ENCODE measurements at places on chromosomes 16 and 17.

GRCh38 chr16:22762486-22762885 is 51.5 kb upstream of the HS3ST2 start:
- DNase-seq, result no peak

GRCh38 chr17:2050300-2051060 is 4.4 kb upstream of the HIC1 start:
- no peak for DNase-seq

DNA sequence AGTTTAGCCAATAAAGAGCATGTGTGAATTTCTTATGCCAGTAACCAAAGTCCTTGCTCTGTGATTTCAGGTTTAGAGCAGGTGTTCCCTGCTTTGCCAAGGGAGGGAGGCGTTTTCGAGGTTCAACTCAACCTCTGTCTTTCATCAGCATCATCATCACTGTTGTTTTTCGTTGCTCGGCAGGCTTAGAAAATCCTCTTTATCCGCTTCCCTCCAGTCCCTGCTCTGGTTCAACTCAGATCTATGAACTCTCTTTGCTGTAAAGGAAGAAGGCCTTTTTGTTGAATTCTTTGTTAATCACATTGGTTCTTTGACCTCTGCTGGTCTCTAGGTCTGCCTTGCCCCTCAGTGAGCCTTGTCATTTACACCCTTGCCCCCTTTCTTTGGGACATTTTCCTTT is 243.9 kb upstream of the RBFOX1 start:
- no peak for DNase-seq

- no peak for DNase-seq
Measured at GRCh38 chr17:36768394-36768793, 167.0 kb downstream of the MRM1 start.

- no peak for DNase-seq
Measured at GRCh38 chr16:61721544-61721943, 314.7 kb downstream of the CDH8 start.

DNA sequence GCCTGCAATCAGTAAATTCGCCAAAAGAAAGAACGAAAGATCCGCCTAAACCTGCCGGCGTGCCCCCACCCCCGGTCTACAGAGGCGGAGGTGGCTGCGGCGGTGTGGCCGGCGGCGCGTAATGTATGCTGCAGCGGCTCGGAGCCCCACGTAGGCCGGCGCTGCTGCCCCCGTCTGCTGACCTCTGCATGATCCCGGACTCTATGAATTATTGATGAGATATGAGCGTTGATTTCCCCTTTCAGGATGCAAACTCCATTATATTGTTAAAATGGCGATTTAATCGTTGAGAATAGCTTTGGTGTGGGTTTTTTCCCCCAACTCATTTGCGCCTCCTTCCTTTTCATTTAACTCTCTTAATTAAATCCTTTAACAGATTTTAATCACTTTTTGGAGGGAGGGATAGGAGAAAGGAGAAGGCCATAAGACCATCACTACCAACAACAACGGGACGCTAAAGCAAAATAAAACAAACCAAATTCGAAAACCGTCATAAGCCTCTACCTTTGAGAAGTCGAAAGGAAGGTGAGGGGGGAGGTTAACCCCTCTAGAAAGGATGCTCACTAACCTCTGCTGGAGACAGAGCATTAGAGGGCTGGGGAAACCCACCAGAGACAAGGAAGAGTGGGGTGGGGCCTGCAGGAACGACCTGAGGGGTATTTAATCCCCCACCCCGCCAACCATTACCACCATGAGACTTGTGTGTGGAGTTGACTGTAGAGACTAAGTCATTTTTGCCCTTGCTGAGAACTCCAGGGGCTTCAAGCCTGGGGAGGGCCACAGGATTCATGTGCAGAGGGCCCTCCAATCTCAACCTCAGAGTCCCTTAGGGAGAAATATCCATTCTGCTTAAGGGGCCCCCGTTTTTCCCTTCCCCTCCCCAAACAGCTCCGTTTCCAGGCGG is 3.4 kb downstream of the HOXB3 start:
- no peak for DNase-seq

DNA sequence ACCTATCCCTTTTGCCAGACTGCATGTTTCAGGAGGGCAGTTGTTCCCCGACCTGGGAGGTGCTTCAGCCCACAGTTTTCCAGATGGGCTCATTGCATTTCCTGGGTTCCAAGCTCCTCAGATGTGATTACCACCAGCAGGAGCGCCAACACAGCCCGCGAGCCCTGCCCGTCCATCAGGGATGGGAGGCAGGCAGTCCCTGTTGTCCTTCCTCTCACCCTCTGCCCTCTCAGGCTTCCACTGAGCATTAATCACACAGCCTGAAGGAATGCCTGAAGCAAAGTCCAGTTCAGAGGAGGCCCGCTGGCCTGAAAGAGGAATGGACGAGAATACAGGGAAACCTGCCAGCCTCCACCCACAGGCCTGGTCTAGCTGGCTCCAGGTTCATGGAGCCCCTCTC is 256.3 kb upstream of the SDK2 start:
- no peak for DNase-seq

DNA sequence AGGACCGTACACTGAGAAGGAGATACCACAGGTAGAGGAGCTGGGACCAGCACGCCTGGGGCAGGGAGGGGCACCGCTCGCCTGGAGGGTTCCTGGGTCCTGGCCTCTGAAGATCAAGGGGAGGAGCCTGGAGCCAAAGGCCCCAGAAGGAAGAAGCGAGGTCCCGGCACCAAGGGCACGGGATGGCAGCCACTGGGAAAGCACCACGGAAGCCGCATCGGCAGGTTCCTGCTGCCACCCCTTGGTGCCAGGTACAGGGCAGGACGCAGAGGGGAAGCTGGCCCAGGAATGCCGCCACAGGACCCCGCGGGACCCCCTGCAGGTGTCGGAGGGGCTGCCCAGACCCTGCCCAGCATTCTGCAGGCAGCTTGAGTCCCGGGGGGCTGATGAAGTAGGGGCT is 42.5 kb upstream of the CBFA2T3 start:
- DNase-seq, result no peak

DNA sequence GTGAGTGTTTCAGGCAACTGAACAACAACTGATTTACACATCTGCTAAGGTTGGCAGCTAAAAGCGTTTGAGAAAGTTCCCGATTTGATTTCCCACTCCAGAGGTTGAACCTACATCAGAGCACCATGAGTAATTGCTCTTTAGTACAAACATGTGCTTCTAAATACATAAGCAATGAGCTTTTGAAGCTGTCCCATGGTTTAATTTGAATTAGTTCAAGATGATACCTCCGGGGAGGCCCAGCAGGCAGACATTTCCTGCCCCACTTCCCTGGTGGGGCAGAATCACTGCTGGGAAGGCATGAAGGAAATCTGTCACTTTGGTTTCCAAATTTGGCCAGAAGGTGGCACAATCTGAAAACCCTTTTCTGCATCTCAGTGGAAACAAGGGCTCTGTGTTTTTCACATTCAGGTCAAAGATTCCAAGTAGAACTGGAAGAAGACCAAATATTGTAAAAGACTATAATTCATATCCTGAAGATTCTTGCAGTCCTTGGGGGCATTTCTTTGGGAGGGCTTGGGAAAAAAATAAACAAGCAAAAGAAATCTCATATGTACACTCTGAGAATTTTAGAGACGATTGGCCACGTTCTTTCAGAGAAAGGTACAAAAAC is 176.2 kb upstream of the FAM20A start:
- no peak for DNase-seq

- DNase-seq, result no peak
Measured at GRCh38 chr17:7729816-7730215, 12.3 kb downstream of the DNAH2 start.

DNA sequence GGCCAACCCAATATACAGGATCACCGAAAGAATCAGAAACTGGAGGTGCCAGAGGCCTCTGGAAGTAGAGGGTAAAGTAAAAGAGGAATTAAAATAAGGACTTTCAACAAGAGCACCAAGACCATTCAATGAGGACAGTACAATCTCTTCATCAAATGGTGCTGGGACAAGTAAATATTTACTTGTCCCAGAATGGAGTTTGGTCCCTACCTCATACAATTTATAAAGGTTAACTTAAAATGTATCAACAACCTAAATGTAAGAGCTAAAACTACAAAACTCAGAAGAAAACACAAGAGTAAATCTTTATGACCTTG is 56.5 kb downstream of the USP31 start:
- no peak for DNase-seq

DNA sequence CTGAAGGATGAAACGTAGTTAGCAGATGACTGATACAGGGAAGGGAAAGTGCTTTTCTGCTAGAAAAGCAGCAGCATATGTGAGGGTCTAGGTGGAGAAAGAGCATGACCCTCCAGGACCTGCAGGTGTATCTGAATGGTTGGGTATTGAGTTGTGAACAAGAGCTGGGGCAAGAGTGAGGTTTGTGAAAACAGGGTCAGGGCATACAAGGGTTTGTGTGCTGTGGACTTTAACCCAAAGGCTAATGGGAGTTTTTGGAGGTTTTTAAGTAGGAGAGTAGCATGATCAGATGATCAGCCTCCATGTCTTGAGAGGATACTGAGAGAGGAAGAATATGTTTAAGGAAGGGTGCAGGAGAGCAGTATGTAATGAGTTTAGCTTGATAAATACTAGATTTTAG is 6.1 kb upstream of the CMTM1 start:
- no peak for DNase-seq

DNA sequence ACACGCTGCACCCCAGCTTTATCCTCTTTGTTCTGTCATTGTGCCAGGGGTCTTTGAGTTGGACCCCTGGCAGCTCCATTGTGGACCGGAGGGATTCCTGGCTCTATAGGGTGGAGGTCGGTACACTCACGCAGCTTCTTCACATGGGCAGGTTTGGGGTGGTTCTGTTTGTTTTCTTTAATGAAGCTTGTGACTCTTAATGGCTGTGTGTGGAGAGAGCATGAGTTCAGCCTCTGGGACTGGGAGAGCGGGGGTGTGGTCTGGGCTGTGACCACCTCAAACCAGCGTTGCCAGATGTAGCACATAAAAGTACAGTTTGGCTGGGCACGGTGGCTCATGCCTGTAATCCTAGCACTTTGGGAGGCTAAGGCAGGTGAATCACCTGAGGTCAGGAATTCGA is 21.2 kb upstream of the NAGLU start:
- DNase-seq, result no peak

DNA sequence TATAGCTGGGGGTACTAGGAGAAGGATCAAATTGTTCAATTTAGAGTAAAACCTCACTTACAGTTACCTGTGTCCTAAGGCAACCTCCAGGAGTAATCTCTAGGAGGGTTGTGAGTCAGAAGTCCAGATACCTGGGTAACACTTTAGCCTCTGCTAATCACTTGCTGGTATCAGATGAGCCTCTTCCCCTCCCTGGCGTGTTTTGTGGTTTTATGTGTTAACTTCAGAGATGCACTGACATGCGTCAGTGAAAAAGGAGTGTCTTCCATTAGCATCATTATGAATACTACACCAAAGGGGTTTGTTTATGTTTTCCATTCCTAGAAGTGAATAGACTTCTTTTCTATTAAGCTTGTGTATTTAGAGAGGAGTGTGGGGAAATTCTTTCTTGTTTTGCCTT is 208.2 kb downstream of the FTO start:
- DNase-seq, result no peak

DNA sequence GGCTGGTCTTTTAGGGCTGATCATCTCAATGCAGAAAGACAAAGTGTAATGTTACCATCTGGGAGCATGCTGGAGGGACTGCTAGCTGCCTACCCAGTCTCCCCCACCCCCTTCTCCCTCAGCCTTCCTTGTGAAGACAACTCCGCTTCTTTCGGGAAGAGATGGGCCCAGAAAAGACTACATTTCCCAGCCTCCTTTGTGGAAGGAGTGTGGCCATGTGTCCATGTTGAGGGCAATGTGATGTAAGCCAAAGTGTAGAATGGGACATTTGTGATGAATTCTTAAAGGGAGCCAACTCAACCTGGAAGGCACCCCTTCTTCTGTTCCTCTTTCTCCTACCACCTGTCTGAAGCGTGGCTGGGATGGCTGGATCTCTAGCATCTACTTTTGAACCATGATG is 16.3 kb downstream of the ABCC12 start:
- DNase-seq, result no peak

- no peak for DNase-seq
Measured at GRCh38 chr17:5506307-5506706, 19.9 kb downstream of the MIS12 start.

DNA sequence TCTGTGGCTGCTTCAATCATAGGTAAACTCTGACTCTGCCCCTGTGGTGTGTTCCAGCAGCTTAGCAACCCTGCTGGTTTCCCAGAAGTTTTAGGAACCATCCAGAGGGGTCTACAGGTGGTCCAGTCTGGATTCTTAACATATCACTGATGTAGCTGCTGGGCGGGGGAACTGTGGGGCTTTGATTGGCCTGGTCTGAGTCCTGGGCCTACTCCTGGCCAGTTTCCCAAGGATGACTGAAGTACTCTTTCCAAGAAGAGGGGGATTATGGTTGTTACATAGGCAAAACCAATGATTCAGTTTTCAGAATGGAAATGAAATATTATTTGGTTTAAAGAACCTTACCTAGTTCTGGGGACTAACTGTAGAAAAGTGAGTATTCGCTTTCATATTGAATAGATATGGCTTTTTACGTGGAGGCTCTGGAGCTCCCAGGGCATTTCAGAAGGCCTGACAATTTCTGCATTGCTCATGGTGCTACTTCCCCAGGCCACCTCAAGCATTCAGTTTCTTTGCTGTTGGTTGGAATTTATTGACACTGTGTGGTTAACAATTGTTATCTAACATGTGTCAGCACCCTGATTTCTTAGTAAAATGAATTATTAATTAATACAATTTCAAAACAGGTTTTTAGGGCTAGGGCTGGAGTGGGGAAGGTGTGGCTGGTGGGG is 38.4 kb downstream of the EPN2 start:
- DNase-seq, result no peak

GRCh38 chr17:50183421-50183994 is 17.7 kb downstream of the SGCA start:
- DNase-seq, result no peak

- no peak for DNase-seq
Measured at GRCh38 chr17:36885771-36886377, 51.4 kb upstream of the LHX1 start.

DNA sequence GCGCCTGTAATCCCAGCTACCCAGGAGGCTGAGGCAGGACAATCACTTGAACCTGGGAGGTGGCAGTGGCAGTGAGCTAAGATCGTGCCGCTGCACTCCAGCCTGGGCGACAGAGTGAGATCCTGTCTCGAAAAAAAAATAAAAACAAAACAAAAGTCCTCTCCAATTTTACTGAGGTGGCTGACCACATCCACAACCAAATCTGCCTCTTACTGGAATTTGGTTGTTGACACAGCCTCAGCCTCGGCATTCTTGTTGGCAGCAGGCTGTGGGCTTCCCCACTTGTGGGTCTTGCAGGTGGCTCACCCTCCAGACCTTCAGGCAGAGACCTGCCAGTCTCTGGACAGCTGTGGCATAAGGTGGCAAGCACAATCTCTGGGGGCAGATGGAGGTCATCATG is 15.6 kb downstream of the B4GALNT2 start:
- DNase-seq, result no peak

- DNase-seq, result no peak
Measured at GRCh38 chr16:72125635-72126428, 32.2 kb downstream of the DHX38 start.
